ENCODE measurements at places on chromosomes 2 and 18.
A peak's percentile ranks its signal among the peaks of the same experiment; 100 is the strongest.

DNA sequence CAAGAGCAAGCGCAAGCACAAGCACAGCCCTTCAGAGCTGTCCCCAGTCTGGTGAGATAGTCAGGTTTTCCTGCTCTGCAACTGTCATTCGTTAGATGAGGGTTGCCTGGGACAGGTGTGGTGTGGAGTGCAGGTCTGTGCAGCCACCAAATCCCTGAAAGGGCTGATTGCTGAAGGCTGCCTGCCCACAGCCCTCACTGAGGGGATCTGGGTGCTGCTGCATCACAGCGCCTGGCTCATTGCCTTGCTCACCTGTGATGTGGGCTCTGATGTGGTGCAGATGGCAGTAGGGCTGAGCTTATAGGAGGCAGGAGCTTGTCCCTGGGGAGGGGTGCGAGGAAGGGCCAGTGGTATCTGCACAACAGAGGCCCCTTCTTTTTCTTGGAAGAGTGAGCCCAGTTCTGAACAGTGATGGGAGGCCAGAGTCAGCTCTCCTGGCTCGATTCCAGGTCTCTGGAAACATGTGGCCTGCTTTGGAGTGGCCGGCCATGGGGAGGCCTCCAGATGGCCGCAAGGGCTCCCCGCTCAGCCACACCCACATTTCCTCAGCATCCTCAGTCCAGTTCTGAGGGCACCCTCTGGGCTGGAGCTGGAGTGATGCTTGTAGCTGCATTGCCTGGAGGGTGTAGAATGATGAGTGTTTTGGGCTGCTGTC, 11.4 kb downstream of the UBE2F start:
- DNase-seq, result peak; percentile 36

DNA sequence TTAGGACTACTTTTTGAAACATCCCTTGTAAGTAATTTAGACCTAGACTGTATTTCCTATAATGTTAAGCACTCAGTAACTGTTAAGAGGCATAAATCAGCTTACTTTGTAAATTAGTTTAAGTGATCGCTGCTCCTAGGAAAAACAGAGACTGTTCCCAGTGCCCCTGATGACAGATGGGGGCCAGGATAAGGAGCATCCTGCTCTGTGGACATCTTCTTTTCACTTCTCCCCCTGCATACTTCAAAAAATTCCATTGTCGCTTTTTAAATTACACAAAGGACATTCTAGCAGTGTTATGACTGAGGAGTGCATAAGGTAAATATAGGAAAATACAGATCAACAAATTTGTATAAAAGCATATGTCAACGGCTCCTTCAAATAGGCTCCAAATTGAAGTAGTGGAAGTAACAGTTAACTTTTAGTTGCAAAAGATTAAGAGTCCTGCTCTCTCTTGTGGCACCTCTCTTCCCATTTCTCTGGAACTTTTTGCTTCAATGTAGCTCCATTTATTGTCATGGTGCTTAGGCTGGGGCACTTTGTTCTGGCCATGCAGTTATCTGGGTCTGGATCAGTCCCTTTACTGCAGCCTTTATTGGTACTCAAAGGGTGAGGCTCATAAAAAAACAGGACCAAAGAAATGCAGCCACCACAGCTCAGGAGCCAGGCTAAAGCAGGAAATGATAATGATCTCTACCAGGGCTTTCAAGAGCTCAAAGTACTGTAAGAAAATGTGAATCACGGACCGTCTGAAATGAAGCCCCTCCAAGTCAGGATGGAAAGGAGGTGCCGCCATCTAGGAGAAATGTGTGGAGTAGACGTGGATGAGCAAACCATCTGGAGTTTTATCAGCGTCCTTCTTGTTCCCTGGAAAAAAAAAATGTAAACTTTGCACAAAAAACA, 162.1 kb upstream of the ZNF516 start:
- DNase-seq, result no peak

- DNase-seq, result no peak
Measured at GRCh38 chr2:48790407-48791170, 35.1 kb upstream of the LHCGR start.

GRCh38 chr2:49035481-49035880, 118.8 kb downstream of the FSHR start:
- DNase-seq, result no peak

- no peak for DNase-seq
Measured at GRCh38 chr2:134361648-134362047, 107.8 kb downstream of the MGAT5 start.

- DNase-seq, result peak; percentile 52
Measured at GRCh38 chr18:46939337-46939963, 22.0 kb downstream of the KATNAL2 start.

Data from hepatic stellate cell (primary cell).